ENCODE measurements at places on chromosomes 4 and X.

- no peak for DNase-seq
Measured at GRCh38 chr4:44916411-44916810, 190.1 kb upstream of the GNPDA2 start.

- DNase-seq = peak; percentile 98
Measured at GRCh38 chr4:128354205-128354821, 66.7 kb upstream of the PGRMC2 start.

- no peak for DNase-seq
Measured at GRCh38 chrX:46953597-46953996, 41.4 kb downstream of the JADE3 start.

DNA sequence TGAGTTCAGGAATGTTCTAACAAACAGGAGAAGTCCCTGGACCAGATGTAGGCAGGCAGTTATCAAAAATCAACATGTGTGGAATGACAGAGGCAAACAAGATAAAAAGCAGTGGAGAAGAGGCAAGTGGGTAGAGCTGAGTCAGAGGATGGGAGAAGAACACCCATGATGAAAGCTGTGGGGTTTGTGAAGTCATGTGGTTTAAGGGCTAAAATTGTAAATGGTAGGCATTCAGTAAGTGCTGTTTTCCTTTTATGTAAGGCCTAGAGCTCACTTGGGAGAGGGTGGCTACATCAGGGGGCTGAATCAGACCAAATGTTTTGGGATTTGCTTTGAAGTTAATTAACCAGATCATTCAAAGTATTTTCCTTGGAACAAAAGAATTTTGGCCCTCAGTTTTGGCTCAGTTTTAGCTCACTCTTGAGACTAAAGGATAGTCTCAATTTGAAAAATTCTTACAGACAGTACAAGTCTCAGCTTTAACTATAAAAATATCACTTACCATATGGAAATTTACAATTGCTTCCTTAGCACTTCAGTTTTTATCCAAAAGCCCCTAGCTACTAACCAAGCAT is 114.5 kb upstream of the PCDH7 start:
- no peak for DNase-seq

DNA sequence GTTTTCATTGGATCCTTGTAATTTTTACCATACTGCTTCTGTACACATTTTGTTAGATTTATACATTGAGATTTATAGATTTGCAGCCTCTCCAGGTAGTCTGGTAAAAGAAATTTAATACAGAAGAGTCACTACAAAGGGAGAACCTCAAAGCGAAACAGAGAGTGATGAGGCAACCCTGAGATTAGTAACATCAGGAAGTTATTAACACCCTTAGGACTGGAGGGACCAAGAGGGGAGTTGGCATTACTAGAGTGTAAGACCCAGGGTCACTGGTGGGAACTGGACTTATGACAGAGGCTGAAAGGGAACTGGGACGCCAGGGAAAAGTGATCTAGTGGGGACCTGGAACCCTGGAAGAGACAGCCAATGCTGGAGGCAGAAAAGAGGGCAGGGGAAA is 20.6 kb upstream of the MAML3 start:
- no peak for DNase-seq

- no peak for DNase-seq
Measured at GRCh38 chr4:109690690-109691410, 12.4 kb downstream of the CASP6 start.

- DNase-seq = no peak
Measured at GRCh38 chr4:2249526-2250356, 7.8 kb upstream of the HAUS3 start.

- DNase-seq = no peak
Measured at GRCh38 chrX:79065696-79066095, 78.8 kb upstream of the GPR174 start.

GRCh38 chr4:54746218-54746617 is 88.5 kb downstream of the KIT start:
- DNase-seq = peak; percentile 71

DNA sequence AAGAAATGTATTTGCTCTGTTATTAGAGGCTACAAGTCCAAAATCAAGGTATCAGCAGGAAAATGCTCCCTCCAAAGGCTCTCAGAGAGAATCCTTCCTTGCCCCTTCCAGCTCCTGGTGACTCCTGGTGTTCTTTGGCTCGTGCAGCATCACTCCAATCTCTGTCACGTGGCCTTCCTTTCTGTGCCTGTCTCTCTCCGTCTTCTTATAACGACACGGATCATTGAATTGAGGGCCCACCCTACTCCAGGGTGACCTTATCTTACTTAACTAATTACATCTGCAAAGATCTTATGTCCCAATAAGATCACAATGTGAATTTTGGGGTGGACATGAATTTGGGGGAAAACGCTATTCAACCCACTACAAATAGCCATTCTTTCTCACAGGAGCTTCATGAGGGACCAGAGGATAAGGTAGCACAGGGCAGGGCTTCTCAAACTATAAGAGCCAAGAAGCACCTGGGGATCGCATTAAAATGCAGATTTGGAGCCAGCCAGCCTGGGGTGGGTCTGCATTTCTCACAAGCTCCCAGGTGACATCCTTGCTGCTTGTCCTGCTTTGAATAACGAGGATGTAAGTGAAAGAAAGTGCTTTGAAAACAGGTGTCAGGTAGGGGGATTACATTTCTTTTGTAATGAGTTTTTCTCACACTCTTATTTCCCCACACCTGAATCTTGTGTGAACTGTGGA is 41.9 kb upstream of the APLN start:
- no peak for DNase-seq

DNA sequence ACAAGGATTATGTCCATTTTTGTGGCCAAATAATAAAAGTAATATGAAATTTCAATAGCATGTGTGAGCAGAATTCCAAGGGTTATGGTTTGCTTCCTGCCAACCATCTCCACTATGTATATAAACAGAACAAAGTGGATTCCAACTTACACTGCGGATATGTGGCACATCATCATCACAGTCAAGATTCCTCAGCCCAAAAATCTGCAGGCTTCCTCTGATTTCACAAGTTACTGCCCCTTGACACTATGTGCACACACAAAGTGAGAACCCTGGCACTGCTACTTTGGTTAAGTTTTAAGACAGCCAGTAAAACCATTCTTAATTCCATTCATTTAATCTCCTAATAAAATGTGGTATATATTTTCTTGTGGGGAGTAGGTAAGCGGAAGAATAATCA is 76.4 kb downstream of the LEF1 start:
- no peak for DNase-seq

DNA sequence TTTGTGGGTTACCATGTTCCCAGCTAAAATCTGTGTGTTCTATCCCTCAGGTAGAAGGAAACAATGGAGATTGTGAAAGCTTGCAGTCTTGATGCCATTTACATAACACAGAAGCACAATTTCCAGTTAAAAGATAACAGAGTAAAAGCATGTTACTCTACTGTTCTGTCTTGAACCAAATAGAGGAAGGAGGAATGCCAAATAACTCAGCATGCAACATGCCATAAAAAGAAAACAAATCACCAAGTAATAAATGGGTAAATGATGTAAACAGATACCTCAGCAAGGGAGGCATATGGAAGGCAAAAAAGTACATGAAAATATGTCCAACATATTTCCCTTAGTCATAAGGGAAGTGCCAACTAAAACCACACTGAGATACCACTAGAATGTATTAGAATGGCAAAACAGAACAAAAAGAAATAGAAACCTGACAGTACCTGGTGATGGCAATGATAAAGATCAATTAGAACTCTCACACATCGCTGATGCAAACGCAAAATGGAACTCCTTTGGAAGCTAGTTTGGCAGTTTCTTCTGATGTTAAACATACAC is 502.6 kb upstream of the HS3ST1 start:
- no peak for DNase-seq

DNA sequence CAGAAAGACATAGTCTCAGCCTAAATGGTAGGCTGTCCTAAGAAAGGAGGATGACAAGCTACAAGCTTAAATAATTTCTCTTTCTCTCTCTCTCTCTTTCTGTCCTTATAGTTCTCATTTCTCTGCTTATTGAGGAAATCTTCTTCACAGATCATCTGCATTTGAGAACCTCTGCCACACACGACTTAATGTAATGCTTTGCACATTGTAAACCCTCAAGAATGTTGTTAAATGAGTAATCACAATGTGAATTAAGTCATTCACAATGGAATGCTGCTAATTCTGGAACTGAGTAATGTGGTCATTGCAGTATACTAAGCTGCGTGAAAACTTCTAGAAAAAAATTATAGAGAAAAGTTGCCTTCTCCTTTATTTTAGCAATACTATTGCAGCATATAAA is 508.9 kb upstream of the FTHL17 start:
- peak; percentile 72 for DNase-seq

DNA sequence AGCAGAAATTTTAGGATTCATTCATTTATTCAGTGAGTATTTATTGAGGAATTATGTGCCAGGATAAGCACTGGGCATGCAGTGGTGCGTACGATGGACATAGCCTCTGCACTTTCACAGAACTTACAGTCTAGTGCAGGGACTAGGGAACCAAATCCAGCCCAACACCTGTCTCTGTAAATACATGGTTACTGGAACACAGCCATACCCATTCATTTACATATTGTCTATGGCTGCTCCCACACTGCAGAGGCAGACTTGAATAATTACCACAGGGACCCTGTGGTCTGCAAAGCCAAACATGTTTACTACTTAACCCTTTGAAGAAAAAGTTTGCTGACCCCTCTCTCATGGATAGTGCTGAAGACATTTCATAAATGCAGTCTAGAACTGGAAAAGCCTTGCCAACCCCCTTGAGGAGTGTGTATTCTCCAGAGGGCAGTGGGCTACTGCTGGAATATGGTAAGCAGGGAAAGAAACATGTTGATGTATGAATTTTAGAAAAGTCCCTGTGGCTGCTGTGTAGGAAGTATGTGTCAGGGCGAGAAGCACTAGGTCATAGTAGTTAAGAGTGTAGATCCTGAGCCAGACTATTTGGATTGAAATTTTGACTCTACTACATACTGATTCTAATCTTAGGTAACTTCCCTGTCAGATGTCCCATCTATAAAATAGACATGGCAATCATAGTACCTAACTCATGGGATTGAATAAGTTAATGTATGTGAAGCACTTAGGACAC is 75.5 kb downstream of the GALNT7 start:
- no peak for DNase-seq

DNA sequence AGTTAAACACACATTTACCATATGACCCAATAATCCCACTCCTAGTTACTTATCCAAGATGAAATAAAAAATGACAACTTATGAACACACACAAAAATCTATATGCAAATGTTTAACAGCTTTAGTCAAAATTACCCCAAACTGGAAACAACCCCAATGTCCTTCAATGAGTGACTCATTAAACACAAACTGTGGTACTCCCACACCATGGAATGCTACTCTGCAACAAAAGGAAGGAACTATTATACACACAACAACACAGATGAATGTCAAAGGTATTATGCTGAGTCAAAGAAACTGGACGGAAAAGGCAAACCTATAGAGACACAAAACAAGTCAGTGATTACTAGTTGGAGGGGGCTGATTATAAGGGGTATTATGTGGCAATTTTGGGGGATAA is 40.5 kb downstream of the MED14 start:
- DNase-seq = peak; percentile 1

DNA sequence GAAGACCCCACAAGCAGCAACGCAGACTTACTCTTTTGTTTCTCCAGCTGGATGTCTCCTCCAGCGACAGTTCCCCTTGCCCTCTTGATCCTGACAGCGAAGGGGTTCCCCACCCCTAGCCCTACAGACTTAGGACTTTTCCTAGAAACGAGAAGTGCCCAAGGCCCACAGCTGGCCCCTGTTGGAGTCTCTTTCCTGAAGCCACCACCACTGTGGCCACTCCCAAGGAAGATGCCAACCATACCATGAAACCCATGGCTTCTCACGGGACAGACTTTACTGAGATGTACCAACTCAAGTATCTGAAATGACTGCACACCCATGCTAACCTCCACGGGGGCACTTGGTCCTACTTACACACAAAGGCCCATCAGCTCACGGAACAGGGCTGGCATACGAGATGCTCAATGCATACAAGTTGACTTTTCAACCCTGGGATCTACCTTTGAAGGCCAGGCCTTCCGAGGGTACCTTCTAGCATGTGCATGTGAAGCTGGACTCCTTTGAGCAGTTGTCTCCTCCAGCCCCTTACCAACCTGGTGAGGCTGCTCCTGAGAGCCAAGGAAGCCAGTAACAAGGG is 924 bp upstream of the IRAK1 start:
- DNase-seq = peak; percentile 21

- DNase-seq = peak; percentile 3
Measured at GRCh38 chr4:86155766-86156165, 204.1 kb downstream of the MAPK10 start.

DNA sequence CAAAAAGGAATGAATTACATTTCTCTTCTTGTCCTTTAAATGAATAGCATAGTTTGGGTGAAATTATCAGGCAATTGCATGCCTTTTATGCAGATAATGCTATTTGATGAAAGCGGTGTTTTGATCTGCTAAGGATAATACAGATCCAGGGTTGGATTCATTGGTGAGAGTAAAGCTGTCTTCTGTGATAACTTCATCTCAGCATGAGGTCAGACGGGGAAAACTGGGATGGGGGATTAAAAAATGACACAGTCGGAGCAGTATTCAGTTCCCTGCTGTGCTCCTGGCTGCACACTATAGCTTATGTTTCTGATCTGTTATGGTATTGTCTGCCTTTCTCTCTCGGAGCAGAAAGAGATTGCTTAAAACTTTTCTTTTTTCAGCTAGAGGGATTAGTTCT is 105.9 kb upstream of the TENM3 start:
- no peak for DNase-seq

GRCh38 chr4:85368932-85369331 is 106.0 kb upstream of the ARHGAP24 start:
- no peak for DNase-seq

DNA sequence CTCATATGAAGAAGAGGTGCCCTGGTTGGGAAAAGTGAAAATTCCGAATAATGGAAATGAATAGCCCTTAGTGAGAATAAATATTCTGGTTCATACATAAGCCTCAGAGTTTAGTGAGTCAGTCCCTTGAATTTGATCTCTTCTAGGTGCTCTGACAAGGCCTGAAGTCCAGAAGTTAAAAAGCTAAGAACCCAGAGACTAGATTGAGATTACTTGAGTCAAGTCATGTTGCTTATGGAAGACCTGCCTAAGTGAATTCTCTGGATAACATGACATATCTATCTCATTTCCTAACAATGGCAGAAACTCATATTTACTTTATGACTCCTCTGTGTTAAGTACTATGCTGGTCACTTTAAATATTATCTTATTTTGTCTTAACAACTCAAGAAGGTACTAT is 10.5 kb upstream of the PRSS48 start:
- no peak for DNase-seq
